ENCODE measurements at places on chromosomes 16 and 17.

- DNase-seq: no peak
These were observed 24.7 kb upstream of the KIFC3 start for GRCh38 chr16:57826706-57827625.

- DNase-seq: no peak
These were observed 1384.9 kb downstream of the CDH8 start for GRCh38 chr16:60651346-60651745.

DNA sequence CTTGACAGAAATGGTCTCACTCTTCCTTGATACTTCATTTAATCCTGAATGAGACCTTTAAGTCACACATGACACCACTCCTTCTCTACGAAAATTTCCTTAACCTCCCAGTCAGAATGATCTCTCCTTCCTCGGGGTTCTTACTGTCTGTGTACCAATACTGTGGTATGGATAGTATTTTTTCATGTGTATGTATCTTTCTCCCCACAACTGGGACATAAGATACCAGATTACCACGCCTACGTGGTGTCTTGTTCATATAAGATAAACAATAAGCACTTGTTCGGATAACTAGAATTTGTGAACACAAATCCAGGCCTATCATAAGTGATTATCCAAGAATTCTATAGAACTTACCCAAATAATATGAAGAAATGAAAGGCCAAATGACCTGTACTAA, 11.3 kb downstream of the NUP88 start:
- no peak for DNase-seq

DNA sequence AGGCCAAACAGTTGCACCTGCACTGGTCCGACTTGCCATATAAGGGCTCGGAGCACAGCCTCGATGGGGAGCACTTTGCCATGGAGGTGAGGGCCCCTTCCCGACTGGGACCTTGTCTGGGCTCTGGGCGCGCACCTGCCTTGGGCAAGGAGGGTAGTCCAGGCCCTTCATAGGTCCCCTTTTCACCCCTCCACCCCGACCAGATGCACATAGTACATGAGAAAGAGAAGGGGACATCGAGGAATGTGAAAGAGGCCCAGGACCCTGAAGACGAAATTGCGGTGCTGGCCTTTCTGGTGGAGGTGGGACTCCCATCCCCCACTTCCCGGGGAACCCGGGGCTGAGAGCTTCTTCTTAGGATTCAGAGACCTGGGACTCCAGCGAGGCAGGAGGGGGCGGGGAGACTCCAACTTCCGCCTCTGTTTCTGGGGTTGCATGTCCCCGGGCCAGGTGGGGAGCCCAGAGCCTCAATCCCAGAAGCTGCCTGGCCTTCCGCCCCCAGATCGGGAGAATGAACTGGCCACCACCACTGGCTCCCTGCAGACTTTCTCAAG, 7.8 kb downstream of the CA4 start:
- DNase-seq: no peak

DNA sequence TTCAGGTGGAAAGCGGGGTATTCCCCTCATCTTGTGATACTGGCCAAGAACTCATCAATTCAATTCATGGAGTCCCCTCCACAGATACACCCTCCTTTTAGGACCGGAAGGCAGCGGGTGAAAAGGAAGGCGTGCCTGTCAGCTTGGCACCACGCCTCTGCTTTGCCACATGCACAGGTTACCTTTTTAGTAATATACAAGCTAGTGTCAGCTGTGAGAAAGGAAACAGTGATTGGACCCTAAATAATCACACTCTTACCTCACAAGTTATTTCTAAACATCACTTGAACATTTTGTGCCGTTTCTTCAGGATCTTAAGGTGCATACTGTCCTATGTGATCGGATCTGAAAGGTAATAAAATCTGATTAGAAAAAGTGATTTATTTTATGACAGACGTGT, 15.7 kb downstream of the ZDHHC7 start:
- no peak for DNase-seq

DNA sequence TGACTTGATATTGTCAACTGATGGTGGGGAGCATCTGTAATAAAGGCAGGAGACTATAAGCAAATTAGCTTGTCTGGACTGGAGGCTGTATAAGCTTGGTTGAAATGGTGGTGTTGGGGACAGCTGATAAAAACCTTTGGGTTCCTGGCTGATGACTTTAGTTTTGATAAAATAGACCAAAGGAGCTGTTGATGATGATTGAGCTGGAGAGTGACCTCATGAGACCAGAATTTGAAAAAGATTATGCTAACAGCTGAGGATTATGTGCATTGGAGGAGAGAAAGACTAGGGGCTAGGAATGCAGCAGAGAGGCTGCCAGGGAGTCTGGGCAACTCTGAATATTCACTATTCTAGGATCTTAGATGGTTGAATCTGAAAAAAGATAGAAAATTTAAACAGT, 8.7 kb upstream of the CDC27 start:
- DNase-seq: no peak

DNA sequence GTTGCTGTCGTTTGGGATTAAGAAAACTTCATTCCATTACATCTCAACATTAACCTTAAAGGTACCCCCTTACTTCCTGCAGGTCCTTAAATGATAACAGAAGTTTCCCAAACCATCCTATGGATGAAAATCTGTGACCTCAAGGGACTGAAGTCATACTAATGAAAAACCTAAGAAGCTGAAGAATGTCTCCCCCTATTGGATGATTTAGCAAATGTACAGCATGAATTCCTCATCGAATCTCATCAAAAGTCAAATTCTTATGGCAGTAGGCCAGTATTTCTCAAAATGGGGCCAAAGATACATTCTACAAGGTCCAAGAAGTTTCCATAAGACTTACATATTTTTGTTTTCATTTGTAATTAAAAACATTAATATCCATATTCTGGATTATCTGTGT, 13.5 kb downstream of the SCO1 start:
- no peak for DNase-seq

GRCh38 chr16:57091200-57091974, 996 bp upstream of the CPNE2 start:
- DNase-seq: no peak
